ENCODE measurements at places on chromosomes 1 and 21.

- DNase-seq: no peak
Measured at GRCh38 chr1:99603699-99604560, 42.0 kb upstream of the PALMD start.

GRCh38 chr1:176854758-176855745, 309.5 kb downstream of the ASTN1 start:
- no peak for DNase-seq

- no peak for DNase-seq
Measured at GRCh38 chr1:196367838-196368237, 240.4 kb downstream of the KCNT2 start.

DNA sequence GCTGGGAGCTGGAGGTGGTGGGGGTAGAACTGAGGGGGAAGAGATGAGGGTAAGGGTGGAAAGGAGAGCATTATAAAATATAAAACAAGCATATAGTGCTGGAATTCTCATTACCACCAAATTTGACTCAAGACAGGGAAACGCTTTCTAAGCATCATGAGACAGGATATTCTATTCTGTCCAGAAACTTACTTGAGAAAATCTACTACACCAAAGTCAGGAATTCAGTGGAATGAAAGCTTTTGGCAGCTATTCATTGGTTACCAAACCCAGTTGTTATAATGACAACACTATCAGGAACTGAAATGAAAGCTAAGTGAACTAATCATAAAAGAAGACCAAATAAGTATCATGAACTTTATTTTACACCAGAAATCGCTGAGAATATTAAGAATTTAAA, 14.5 kb downstream of the AIDA start:
- no peak for DNase-seq

GRCh38 chr1:145690587-145691558, 16.3 kb downstream of the PDZK1 start:
- no peak for DNase-seq

DNA sequence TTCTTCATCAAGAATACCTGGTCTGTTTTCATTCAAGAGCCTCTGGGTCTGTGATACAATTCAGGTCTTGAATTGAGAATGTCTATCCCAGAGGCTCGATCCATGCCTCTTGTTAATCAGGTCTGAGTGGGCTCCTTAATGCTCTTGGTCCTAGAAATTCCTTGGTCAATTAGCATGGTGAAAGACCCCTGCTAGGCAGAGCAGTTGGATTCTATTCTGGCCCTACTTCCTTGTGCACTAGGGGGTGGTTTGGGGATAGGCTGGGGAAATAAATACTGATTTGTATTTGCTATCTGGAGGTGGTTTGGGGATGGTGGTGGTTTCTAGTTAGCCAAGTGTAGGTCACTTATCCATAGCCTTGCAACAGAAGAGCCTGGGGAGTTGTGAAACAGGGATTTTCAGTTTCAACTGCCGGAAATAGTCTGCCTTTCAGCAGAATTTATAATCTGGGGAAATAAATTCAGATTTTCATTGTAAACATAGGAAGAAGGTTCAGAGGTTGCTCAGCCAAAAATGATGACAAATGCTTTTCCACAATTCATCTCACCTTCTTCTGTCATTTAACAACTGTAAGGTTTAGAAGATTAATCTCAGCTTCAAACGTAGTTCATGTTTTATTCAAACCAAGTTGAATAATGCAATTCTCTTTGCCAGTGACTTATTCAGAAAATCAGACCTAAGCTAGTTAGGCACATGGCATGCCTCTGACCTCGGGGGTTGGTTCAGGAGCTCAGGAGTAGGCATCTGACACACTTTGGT, 22.2 kb upstream of the SCAF4 start:
- no peak for DNase-seq

GRCh38 chr1:48181669-48182367, 40.7 kb upstream of the SLC5A9 start:
- DNase-seq: no peak

DNA sequence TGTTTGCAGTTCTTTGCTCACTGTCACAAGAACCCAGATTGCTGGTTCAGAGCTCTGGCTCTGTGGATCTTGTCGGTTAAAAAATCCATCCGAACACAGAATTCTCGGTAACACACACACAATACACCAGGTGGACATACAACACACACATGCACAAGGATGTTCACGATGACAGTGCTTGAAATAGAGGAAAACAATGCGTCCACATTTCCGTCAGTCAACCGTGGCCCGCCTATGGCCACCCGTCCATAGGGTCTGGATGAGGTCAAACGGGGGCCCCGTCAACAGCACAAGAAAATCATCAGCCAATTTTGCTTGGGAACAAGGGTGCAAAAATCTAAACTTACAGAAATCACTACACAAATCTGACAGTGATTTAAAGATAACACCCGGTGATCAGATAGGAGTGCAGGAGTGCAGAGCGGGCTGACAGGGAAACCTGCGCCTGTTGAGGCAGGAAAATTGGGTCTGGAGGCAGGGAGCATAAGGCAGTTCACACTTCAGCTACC, 50.4 kb upstream of the SLC19A1 start:
- DNase-seq: no peak

GRCh38 chr1:114671011-114671938, 1.4 kb upstream of the DENND2C start:
- DNase-seq: no peak

DNA sequence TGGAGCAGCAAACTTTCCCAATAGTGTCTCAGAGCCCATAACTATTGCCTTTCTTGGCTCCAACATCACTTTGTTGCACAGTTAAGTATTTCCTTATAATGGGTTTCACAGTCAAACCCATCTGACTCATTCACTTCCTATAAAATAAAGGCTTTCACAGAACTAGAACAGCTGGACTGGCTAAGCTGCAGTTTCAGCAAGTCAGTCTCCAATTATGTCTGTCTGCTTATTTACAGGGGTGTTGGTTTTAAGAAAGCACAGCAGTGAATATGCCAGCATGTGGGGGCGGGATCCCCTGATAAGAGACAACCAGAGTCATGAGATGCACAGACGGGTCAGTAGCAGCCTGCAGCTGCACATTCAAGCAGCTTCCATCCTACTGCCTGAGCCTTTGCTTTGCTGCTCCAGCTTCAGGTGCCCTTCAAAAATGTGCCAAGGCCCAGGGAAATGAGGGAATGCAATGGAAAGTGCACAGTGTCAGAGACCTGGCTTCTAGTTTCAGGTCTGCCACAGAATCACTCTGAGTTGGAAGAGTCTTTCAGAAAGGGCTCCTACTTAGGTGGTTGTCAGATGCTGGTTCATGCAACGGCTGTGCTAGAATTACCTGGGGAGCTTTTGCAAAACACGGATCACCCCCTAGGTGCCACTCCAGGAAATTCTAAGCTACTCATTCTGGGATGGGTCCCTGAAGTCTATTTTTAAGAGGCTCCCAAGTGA, 24.8 kb downstream of the RNF19B start:
- no peak for DNase-seq
